Activated CD4-positive, alpha-beta T cell treated with anti-CD3 and anti-CD28 coated beads for 4 hours (primary cell): ENCODE measurements at places on chromosomes 11 and 22.

- no peak for DNase-seq
Measured at GRCh38 chr11:95503047-95503446, 272.0 kb upstream of the SESN3 start.

- DNase-seq = no peak
Measured at GRCh38 chr11:45159781-45160365, 13.4 kb downstream of the PRDM11 start.

- peak; percentile 33 for DNase-seq
Measured at GRCh38 chr11:14300661-14301304, 58.2 kb downstream of the RRAS2 start.

DNA sequence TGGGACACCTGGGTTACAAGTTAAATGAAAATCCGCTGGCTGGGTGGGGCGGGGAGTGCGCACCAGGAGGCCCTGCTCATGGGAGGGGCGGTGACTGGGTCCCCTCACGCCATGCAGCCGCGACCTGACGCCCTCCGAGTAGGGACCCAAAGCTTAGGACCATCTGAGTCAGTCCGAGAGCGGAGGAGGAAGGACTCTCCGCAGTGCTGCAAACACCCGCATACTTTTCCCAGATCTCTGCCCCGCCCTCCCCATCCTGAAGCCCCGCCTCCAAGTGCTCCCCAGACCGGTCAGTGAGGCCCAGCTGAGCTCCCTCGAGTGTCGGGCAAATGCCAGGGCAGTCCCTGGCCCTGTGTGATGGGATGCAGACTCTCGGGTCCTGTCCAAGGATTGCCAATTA is 6.6 kb upstream of the FLI1 start:
- no peak for DNase-seq

DNA sequence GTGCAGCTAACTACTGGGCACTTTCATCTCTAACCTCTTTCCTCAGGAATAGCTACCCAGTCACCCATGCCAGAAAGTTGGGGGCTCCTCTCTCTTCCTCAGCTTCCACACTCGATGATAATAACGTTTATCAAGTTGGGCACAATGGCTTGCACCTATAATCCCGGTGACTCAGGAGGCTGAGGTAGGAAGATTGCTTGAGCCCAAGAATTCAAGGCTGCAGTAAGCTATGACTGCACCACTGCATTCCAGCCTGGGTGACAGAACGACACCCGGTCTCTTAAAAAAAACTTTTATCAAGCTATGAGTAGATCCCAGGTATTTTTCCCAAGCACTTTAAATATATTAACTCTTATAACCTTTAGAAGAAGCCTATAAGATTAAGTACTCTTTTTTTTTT is 2.0 kb downstream of the SF3A1 start:
- no peak for DNase-seq

GRCh38 chr22:39925909-39926679 is 25.2 kb downstream of the GRAP2 start:
- DNase-seq = no peak

GRCh38 chr11:116611998-116612620 is 160.7 kb downstream of the BUD13 start:
- DNase-seq = no peak

DNA sequence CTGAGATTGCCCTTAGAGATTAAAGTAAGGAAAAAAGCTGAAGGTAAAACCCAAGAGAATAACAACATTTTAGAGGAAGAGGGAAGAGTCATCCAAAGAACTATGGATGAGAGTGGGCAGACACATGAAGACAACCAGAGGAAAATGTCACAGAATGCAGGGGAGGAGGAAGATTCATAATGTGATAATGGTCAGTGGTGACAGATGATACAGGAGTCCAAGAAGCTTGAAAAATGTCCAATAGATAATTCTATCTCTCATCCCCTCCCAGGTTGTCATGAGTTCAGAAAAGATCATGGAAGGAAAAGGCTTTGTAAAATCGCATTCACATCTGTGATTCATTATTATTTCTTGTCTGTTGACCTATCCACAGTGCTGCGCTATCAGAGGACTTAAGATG is 282.3 kb upstream of the CCDC90B start:
- DNase-seq = no peak

DNA sequence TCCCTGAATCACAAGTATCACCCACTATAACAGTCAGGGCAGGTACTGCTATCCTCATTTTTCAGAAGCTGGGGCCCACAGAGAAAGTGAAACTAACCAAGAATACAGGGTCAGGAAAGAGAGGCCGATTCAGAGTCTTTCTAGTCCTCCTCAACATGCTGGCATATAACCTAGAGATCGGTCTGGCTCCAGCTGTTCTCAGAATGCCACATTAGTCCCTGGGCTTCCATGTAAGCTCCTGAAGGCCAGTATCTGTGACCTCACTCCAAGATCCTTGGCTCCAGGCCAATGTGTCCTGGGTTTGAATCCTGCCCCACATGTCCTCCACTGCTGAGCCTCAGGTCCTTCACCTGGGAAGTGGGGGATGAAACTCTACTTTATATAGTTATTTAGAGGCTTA is 50.4 kb downstream of the TENM4 start:
- no peak for DNase-seq

GRCh38 chr22:46672731-46673130 is 52.5 kb downstream of the GRAMD4 start:
- DNase-seq = no peak
